ENCODE measurements at places on chromosomes 1 and 21. TPM values are rescaled to one million over a fixed set of nuclear protein-coding genes. Genes with fewer than 3 reads are reported as not detected.

GRCh38 chr1:26862781-26863684, at the start of gene SFN:
SFN (plus strand) TSS chr1:26863149; CDS start chr1:26863213, 64 bp downstream.
- peak; percentile 82 for DNase-seq

DNA sequence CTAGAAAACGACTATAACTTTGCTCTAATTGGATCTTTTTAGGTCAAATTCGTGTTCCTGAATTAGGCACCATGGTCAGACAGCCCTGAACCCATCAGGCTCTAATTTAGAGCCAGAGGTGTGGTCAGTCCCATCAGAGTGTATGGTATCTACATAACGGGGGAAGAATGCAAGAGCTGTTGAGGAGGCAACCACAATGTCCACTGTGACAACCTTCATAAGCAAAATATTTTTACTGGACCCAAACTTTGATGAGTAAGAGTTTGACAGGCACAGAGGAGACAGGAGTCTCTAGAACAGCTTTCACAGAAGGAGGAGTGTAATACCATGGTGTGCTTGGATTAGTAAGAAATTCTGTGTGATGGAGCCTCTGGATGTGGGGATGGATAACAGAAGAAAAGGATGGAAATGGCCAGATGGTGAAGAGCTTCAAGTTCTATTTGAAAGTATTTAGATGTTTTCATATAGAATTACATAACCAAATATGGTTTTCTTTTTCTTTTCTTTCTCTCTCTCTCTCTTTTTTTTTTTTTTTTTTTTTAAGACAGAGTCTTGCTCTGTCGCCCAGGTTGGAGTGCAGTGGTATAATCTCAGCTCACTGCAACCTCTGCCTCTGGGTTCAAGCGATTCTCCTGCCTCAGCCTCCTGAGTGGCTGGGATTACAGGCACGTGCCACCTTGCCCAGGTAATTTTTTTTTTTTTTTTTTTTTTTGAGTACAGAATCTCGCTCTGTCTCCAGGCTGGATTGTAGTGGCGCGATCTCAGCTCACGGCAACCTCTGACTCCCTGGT, 24.9 kb downstream of the UBE2U start:
- DNase-seq: no peak

DNA sequence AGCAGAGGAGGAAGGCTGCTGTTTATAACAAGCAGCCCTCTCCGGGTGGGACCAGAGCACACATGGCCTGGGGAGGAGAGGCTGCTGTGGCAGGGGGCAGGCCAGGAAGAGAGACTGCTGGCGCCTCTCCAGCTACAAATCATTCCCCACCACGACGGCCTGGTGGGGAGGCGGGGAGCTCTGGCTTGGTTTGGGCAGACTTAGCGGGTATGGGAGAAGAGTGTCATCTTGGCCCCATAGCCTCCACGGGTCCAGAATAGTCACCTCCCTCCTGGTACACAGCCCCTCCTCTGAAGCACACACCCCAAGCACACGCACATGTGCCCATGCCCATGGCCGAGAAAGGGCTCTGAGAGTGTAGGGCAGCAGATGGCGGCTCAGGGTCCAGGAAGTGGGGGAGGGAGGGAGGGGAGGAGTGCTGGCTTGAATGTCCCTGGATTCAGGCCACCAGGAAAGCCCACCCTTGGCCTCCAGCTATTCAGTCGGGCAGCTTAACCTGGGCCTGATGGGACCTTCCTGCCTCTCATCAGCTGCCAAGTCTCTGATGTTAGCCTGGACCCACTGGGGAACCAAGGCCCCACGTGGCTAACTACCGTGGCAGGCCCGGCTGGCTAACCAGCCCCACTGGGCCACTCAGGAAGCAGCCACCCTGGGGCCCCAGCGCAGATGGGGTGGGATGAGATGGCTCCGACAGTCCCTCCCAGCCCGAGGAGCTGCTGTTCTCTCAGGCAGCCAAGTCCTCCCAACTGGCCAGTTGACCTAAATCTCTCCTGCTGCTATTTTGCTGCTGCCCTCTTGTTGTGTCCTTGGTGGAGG, 10.9 kb downstream of the LRP8 start:
- no peak for DNase-seq

Gene ALG14
- total RNA-seq: 2.1 TPM

Gene RGS13
- total RNA-seq: not detected

DNA sequence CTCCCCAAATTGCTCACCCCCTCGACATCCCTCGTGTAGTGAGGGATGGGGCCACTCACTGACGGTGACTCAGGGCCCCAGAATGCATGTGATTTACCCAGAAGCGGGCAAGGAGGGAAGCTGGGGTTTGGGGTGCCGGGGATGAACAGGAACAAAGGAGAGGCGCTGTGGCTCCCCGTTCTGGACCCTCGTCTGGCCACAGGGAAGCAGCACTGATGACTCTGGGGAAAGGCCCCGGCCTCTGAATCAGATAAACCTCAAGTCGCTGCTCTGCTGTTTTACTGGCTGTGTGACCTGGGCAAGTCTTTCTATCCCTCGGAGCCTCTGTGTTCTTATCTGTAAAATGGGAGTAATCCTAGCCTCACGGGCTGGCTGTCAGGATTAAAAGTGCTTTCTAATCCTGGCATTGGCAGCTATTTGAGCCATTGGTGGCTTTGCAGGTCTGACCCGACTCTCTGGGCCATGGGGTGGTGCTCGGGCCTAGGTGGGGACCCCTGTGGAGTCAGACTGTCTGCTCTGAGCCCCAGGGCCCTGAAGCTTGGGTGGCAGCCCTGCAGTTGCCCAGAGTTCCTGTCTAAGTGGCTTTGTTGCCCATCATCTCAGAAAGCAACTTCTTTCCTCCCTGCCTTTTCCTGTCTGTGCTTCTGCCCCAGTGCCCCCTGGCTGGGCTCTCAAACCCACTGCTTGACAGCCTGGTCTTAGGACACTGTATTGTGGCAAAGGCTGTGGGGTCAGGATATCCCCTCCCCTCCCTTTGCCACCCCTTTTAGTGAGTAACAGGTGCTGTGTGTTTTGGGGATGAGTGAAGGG, 5.5 kb downstream of the TNFRSF1B start:
- peak; percentile 72 for DNase-seq

- DNase-seq: peak; percentile 91
Observed at GRCh38 chr1:36703526-36704208, 221.0 kb upstream of the CSF3R start.

Gene ORC1
- 44.2 TPM for total RNA-seq

GRCh38 chr1:41108696-41109275, 87.3 kb upstream of the SLFNL1 start:
- no peak for DNase-seq

- DNase-seq: no peak
Observed at GRCh38 chr1:201636097-201636496, 97.2 kb downstream of the NAV1 start.

GRCh38 chr1:160400223-160400645, at the start of gene VANGL2:
VANGL2 (plus strand) TSS chr1:160400564; CDS start chr1:160415838, 15,274 bp downstream.
- peak; percentile 85 for DNase-seq
